ENCODE measurements at places on chromosomes 13 and 19.

DNA sequence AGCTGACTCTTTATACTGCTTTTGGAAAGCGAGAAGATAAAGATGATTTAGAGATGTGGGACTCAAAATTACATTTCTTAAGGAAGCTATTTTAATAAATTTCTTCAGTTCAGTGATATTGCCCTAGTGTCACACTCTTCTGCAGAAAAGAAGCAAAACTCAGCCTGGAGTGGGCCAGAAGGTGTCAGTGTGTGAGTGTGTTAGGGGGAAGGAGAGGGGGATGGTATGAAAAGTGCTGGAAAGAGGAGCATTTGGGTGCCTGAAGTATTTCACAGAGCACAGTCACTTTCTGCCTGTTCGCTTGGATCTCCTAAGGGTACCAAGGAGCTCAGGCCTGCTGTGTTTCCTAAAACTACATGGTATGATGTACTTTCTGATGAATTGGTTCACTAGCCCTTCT is 84.5 kb upstream of the FRY start:
- DNase-seq = no peak

GRCh38 chr19:12112701-12113100 is 27.4 kb downstream of the ZNF20 start:
- no peak for DNase-seq

DNA sequence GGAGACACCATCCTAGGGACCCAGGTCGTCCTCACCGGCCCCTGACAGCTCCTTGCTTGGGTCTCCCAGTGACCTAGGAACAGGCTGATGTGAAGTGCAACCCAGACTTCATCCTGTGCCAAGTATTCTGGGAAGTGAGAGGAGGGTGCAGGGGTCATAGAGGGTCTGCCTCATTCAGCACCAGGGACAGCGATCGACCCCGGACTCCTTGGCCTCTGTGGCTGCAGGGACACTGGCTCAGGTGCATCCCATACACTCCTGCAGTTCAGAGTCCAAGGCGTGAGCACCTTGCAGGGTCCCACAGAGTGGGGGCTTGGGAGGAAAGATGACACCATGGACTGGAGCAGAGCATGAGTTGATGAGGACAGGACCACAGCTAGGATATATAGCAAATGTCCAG is 10.0 kb upstream of the OR10H2 start:
- no peak for DNase-seq

DNA sequence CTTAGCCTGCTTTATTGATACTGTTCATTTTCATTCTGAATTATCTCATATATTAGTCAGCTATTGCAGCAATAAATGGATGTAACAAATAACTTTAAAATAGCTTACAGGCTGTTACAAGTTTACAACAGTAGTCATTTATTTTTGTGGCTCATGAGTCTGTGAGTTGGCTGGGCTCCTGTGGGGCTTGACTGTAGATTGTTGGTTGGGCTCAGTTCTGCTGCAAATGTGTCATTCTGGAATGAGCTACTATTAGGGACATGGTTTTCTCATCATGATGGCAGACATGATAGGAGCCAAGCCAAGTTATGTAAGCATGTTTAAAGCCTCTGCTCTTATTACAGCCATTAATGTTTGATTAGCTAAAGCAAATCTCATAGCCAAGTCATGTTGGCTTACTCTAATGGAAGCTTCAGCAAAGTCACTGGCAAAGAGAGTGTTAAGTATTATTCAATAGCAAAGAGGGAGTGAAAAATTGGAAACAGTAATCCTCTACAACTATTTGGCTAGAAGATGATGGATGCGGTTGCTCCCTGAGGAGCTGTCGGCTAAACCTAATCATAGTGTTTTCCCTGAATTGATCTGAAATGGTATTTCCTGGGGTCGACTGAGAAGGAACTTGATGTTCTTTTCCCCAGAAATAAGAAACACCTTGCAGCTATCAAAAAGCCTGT is 391.3 kb downstream of the TDRD3 start:
- no peak for DNase-seq

GRCh38 chr19:15722956-15723355 is 4.9 kb upstream of the OR10H2 start:
- DNase-seq = no peak

DNA sequence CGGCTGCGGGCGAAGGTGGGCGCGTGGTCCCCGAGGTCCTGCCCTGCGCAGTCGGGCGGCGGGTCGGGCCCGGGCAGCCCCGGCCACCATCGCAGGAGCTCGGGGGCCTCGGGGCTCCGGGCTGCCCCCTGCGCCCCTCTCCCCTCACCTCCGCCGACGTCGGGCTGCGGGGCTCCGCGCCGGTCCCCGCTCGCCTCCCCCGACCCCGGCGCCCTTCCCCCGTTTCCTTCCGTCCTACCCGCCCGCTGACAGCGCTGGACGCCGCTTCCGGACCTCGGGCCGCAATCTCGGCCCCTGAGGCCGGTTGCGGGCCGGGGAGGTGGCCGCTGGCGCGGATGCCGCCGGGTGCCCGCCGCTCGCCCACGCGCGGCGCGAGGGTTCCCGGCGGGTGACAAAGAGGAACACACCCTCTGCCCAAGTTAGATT is 720 bp downstream of the FARP1 start:
- DNase-seq = no peak

- peak; percentile 86 for DNase-seq
Measured at GRCh38 chr19:8342684-8343482, at the start of gene KANK3. Gene KANK3 (minus strand): TSS chr19:8343262. CDS start chr19:8337828, 5,434 bp downstream.

DNA sequence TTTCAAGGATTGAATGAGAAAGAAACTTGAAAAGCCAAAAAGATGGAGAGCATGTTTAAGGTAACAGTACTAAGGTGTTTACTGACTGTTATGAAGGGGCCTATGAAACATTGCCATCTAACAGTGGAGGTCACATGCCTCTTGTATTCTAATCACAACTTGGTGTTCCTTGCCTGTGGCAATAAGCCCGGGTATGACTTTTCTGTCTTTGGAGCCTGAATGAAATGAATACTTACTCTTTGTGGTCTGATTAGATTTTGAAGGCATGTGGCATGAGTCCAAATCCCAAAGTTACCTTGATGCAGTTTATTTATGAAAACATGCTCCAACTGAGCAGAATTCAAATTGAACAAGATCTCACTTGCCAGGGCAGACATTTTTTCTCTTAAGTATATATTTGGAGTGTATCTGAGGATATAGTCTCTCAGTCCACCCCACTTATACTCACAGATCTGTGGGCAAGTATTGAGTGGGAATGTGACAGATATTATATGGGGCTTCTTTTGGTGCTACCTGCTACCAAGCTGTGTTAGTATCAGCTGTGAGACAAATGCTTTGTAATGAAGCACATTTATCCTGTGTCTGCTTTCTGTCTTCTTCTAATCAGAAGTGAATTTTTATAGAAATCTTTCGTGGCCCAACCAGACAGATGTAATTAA is 67.5 kb downstream of the B3GLCT start:
- DNase-seq = no peak

DNA sequence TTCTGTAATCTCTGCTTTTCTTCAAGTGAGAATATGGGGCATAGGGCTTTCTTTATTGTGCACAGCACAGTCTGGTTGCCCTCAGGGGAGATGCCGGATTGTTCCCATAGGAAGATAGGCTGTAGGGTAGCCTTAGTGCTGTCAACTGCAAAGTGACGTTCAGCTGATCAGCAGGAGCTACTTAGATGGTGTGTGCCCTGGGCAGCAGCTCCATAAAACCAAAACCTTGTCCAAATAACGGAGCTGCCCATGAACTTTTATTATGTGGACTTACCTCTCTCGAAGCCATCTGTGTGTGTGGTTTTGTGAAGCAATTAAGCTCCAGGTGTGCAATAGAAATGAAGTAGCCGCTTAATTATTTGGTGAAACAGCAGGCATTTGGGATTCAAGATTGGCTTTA is 120.0 kb upstream of the RNF113B start:
- DNase-seq = no peak

DNA sequence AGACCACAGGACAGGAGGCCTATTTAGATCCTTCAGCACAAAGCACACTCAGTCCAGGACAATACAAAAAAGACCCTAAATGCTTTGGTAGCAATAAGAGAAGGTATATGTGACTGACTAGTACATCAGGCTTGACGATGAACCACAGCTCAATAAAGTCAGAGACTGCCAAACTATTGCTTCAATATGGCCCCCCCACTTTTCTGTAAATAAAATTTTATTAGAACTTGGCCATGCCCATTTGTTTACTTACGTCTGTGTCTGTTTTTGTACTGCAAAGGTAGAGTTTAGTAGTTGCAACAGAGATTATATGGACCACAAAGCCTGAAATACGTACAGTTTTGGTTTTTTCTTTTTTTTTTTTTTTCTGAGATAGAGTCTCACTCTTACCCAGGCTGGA is 136.7 kb downstream of the IRS2 start:
- no peak for DNase-seq

DNA sequence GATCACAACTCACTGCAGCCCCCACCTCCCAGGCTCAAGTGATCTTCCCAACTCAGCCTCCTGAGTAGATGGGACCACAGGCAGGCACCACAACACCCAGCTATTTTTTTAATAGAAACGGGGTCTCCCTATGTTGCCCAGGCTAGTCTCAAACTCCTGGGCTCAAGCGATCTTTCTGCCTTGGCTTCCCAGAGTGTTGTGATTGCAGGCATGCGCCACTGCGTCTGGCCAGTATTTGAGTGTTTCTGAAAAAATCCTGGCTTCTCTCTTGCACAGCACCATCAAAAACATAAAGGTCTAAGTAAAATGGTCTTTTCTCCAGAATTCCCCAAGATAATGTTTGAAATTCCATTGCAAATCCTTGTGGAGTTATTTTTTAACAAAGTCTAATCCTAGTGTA is 47.8 kb downstream of the ELF1 start:
- no peak for DNase-seq

DNA sequence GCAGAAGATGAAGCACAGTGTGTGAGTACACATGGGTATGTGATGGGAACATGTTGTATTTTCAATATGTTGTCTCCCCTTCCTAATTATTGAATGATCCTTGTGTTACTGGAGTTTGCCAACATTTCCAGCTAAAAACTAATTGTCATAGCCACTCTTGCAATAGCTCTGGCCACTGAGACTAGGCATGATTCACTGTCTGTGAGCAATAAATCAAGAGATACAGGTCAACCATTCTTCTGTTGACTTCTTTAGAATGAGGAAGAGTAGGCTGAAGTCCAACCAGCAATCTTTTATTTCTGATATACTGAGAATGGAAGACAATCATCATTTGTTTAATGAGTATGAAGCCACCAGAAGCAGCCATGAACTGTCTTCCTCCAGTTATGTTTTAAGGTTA is 413.9 kb downstream of the SLITRK5 start:
- no peak for DNase-seq

GRCh38 chr13:34583181-34583580 is 358.9 kb upstream of the NBEA start:
- no peak for DNase-seq

DNA sequence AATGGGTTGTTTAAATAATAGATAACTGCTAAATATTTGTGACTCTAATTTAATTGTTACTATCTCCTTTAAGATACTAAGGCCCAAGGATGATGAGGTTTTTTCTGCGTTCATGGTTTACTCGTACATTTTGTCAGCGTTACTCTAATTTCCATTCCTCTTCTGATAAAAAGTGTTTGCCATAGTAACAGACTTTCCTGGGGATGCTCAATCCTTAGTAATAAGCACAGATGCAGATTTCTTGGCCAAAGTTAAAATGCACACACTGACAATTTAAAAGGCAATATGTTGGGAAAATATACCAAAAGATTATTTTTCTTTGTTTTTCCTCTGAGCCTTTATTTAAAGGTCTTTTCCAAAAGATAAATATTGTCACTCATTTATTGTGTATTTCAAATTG is 149.6 kb downstream of the IRS2 start:
- no peak for DNase-seq

DNA sequence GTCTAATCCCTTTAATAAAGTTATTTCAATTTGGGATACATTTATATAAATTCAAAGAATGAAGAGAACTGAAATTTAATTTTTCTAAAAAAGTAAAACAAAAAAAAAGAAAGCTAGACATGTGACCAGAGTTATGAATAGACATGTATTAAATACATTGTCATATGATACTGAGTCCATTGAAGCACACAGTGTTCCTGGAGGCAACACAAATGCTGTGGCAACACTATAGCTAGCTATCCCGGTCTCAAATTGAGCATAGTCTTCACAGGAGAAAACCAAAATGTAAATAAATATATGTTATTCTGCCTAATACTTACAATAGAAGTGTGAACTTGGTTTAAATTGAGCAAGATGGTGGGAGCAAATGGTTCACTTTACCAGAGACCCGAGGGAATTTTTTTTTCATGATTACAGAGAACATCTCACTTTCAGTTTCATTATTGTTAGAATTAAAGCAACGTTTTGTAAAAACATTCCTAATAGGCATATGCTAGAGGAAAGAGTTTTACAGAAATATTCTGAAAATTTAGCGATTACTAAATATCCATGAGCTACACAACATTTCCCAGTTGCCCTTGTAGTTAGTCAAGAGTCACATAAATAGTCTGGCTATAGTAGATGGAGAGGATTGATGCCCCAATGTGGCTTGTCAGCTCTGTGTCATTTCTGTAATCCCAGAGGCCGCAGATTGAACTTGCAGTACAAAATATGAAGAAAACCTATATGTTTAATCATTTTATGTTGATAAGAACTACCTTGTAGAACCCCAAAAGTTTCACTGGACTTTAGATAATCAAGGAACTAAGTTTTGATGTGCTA is 775.7 kb upstream of the SPRY2 start:
- no peak for DNase-seq

DNA sequence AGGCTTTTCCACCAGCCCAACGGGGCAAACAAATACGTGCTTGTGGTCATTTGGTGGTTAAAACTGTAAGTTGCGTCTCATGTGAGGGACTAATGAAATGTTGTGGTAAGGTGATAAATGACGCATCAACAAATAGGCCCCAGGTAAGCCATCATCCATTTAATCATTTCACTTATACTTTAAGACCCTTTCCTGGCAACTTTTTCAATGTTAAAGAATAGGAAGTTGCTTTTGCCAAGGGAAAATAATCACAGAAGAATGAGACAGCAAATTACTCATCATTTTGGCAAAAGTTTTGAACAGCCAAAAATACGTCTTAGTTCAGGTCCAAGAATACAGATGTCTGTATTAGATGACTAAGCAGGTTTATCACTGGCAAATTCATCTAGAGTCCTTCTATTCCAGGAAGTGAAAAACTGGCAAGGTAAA is 660.4 kb downstream of the SLITRK1 start:
- DNase-seq = no peak

DNA sequence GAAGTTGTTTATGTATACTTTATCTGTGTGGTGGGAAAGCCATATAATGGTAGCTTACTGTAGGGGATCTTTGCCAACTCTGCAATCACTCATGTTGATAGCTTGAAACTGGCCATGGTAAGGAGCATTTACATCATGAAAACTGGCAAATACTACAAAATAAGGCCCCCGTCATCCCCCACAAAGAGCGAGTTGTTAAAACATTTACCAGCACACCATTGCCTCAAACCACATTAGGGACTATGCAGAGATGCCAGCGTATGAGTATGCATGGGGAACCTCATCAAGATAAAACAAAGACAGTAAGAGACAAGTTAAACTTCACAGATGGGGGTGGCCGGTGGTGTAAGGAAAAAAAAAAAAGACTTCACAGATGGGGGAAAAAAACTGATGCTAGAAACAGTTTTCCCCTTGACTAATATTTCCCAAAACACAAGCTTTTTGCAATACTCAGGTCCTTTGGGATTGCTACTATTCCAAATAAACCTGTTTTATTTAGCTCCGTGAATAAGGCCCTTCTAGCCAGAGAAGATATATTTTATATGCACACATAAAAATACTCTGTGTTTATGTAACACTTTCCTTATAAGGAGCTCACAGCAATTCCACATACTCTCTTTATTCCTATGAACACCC is 70.6 kb upstream of the SERP2 start:
- no peak for DNase-seq

GRCh38 chr13:32902874-32903273 is 113.3 kb upstream of the KL start:
- no peak for DNase-seq
